Type B pancreatic cell (in vitro differentiated cells): ENCODE measurements at places on chromosomes 13 and 19.

DNA sequence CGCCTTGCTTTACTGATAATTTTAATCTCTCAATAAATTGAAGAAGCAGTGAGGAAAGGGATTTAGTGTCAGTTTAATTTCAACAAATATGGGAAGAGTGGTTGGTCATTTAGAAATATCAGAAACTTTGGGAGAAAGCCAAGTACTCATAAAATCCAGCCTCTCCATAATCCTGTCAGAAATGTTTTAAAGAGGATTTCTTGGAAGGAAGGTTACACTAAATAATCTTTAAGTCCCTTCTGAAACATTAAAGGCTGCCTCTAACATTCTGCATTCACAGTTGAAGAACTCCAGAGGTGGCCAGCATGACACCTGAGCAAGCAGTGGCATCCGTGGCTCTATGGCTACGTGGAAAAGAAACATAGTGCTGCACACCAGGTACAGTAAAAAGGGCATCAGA is 378.5 kb downstream of the ENOX1 start:
- no peak for DNase-seq

DNA sequence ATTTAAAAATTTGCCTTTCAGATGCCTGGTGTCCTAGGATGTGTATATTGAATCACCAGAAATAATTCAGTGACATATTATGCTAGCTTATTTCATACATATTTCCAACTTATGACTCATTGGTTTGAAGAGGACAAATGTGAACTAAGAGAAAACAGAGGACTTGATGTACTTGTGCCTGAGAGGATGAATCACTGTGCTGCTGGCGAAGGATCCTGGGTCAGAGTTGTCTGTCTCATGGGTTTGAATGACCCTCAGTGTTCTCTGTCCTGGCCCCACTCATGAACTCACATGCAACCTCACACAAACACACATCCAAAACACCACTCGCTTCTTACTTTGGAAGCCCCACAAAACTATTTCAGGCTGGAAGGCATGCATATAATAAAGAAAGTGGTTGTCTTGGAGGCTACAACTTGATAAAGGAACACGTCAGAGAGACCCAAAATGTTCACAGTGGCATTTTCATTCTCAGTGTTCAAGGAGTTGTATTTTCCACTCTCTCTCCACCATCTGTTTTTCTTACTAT is 129.0 kb upstream of the SPRY2 start:
- no peak for DNase-seq

- no peak for DNase-seq
Measured at GRCh38 chr13:40231751-40232150, 434.7 kb downstream of the FOXO1 start.

GRCh38 chr19:13163609-13164342 is 13.6 kb downstream of the IER2 start:
- DNase-seq: peak; percentile 84

DNA sequence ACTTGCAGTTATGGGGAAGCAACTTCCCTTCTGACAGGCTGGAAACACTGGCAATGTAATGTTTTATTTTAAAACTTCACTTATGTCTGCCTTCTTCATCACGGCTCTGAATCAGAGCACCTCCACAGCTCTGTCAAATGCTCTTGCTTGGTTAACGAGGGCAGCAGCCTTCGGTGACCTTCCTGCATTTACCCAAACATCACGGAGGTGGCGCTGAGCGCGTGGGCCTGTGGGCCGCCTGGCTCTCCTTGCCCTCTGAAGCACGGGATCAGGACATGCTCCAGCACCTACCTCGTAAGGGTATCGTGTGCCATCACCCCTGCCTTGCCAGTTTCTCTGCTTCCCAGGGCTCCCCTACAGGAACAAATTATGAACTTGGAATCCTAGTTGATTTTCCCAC is 310.0 kb downstream of the TEX29 start:
- peak; percentile 56 for DNase-seq

- DNase-seq: no peak
Measured at GRCh38 chr19:54684527-54684926, 21.7 kb downstream of the LILRB4 start.

DNA sequence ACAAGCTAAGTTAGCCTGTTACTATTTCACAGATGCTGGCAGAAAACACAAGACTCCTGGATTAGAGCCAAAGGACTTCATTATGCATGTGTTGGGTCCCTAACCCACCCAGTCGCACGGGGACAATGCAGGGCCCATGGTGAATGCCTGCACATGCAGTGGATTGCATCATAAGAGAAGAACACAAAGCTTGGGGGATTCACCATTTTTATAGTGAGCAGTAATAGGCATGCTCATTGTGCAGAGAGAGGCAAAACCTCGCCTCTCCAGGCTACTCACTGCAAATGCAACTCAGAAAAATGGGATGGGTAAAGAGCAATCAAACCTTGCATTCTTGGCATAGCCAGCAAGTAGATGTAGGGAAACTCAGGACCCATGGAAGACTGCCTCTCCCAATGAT is 115.8 kb downstream of the DIAPH3 start:
- DNase-seq: no peak

DNA sequence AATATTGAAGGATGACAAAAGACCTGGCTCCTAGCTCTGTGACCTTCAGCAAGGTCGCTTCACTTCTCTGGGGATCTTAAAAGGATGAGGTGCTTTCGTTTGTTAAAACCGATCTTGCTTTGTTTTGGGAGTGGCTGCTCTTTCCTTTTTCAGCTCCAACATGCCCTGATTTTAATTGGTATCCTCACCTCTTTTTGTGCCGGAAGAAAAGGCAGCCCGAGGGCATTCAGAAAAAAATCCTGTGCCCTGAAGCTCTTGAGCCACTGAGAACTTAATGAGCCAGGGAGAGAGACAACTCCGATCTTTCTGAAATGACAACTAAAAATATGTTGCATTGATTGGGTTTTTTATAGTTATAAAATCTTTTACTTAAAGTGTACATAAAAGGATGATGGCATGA is 19.4 kb downstream of the CLDN10 start:
- DNase-seq: no peak

DNA sequence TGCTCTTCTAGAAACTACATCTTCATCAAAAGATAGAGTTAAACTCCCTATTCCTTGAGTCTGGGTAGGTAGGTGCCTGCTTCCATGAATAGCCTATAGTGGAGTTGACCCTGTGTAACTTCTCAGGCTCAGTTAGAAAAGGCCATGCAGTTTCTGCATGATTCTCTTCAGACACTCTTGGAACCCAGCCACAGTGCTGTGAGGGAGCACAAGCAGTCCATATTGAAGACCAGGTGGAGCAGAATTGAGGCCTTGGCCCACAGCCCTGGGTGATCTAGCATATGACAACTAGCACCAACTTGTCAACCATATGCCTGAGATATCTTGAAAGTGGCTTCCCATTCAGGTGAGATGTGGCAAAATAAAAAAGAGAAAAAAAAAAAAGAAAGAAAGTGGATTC is 10.3 kb upstream of the PAN3 start:
- no peak for DNase-seq

- DNase-seq: no peak
Measured at GRCh38 chr19:18185538-18185937, 7.5 kb upstream of the MPV17L2 start.

GRCh38 chr19:6721773-6722172 is 1.3 kb upstream of the C3 start:
- no peak for DNase-seq

DNA sequence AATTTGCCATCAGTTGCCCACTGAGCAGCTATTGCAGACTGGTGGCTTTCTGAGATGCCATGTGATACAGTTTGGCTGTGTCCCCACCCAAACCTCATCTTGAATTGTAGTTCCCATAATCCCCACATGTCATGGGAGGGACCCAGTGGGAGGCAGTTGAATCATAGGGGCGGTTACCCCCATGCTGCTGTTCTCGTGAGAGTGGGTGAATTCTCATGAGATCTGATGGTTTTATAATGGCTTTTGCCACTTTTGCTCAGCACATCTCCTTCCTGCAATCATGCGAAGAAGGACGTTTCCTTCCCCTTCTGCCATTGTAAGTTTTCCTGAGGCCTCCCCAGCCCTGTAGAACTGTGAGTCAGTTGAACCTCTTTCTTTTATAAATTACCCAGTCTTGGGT is 34.8 kb upstream of the ANKRD10 start:
- DNase-seq: no peak

DNA sequence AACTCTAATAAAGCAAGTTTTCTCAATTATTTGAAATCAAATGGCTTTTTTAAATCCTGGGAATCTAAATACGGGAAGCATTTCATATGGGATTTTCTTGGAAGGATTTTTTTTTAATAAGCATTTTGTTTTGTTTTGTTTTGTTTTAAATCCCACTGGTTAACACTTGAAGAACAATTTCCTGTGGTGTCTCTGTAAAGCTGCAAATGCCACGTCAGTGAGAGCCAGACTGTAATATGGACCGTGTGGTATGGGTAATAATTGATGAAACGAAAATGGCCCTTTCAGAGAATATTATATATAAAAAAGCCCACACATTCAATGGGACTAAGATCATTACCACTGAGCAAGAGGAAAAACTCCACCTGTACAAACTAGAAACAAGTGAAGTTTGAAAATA is 33.9 kb upstream of the MIR17HG start:
- no peak for DNase-seq

GRCh38 chr13:34611671-34612070 is 330.4 kb upstream of the NBEA start:
- DNase-seq: no peak

- no peak for DNase-seq
Measured at GRCh38 chr19:32830231-32831014, 39.1 kb downstream of the SLC7A9 start.

DNA sequence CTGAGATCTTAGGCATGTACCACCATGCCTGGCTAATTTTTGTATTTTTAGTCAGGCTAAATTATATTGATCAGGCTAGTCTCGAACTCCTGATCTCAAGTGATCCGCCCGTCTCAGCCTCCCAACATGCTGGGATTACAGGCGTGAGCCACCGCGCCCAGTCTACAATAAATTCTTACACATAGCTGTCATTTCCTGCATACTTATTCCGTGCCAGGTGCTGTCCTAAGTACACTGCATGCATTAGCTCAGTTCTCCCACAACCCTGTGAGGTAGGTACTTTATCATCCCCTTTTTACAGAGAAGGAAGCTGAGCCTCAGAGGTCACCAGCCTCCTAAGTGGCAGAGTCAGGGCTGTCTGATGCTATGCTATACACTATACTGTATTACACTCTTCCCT is 7.2 kb upstream of the RHPN2 start:
- no peak for DNase-seq

DNA sequence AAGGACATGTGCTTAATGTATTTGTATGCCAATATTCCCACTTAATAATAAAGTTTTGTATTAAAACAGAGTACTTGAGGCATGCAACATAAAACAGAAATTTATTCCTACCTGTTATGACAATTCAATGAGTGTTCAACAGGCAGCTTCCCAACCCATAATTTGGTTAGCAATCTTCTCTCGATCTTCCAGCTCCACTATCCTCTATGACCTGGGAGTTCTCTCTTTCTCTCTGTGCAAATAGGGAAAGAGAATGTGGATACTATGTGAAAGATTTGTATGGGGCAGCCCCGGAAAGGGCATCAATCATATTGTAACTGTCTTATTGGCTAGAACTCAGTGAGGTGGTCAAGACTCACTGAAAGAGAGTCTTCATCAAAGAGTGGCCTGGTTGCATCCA is 644.9 kb upstream of the PCDH20 start:
- no peak for DNase-seq

DNA sequence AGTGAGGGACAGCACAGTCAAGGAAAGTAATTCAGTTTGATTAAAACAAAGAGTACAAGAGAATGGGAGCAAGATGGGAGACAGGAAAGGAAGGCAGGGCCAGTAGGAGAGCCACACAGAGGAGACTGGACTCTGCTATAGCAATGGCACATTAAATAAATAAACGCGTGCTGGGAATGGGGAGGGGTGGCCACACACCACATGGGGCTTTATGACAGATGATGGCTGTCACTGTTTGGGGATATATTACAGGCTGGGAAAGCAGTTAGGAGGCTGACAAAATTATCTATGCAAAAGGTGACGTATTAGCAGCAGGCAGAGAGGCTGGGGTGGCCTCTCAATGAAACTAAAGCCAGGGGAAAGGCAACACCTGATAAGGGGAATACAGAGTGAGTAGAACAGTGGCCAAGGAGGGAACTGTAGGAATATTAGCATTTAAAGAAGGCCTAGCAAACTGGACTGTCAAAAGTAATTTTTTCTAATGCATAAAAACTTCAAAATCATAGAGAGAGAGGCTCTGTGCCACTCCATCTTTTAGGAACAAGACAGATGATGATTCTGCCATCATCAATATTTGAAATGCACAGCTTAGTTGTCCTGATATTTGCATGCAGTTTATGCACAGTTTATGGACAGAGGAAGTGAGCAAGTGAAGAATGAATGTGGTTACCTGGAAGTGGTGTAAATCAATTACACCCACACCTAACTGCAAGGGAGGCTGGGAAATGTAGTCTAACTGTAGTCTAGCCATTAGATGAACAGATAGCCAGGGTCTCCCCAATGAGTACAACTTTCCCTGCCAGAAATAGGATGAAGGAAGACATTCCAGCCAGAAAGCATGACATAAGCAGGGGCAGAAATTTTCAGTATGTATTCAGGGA is 346.5 kb downstream of the FOXO1 start:
- DNase-seq: no peak

GRCh38 chr19:51727349-51727880 is 3.6 kb upstream of the HAS1 start:
- DNase-seq: no peak

DNA sequence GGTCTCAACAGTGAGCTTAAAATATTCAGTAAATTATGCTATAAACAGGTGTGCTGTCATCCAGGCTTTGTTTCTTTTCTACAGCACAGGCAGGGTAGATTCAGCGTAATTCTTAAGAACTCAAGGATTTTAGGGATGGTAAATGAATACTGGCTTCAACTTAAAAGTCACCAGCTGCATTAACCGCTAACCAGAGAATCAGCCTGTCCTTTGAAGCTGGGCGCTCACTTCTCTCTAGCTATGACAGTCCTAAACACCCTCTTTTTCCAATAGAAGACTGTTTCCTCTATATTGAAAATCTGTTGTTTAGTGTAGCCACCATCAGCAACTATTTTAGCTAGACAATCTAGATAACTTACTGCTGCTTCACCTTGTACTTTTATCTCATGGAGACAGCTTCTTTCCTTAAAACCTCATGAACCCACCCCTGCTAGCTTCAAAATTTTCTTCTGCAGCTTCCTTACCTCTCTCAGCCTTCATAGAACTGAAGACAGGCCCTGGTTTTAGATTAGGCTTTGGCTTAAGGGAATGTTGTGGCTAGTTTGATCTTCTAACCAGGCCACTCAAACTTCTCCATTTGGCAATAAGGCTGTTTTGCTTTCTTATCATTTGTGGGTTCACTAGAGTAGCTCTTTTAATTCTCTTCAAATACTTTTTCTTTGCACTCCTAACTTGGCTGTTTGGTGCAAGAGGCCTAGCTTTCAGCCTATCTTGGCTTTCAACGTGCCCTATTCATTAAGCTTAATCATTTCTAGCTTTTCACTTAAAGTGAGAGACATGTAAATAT is 89.5 kb downstream of the USP12 start:
- DNase-seq: no peak

GRCh38 chr19:15161028-15161984 is 39.5 kb downstream of the NOTCH3 start:
- DNase-seq: no peak

- DNase-seq: no peak
Measured at GRCh38 chr13:51834581-51835171, 10.3 kb downstream of the TMEM272 start.
